ENCODE measurements at places on chromosomes 3 and 15.

DNA sequence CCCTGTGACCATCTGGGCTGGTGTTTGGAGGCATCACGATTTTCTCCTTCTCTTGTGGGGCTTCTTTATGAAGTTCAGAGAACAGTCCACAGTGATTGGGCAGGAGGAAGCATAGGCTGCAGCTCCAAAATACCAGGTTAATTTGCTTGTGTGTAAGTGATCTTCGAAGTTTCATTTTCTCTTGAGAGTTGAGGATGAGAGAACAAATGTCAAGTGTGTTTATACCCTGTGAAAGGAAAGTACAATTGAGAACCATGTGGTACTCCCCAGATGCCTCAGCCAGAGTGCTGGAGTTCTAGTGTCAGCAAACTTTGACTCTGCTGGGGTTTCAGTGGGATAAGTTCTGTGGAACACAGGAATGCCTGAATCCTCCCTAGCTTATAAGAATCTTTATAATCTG lies 357.1 kb upstream of the CFAP20DC start:
- no peak for DNase-seq

DNA sequence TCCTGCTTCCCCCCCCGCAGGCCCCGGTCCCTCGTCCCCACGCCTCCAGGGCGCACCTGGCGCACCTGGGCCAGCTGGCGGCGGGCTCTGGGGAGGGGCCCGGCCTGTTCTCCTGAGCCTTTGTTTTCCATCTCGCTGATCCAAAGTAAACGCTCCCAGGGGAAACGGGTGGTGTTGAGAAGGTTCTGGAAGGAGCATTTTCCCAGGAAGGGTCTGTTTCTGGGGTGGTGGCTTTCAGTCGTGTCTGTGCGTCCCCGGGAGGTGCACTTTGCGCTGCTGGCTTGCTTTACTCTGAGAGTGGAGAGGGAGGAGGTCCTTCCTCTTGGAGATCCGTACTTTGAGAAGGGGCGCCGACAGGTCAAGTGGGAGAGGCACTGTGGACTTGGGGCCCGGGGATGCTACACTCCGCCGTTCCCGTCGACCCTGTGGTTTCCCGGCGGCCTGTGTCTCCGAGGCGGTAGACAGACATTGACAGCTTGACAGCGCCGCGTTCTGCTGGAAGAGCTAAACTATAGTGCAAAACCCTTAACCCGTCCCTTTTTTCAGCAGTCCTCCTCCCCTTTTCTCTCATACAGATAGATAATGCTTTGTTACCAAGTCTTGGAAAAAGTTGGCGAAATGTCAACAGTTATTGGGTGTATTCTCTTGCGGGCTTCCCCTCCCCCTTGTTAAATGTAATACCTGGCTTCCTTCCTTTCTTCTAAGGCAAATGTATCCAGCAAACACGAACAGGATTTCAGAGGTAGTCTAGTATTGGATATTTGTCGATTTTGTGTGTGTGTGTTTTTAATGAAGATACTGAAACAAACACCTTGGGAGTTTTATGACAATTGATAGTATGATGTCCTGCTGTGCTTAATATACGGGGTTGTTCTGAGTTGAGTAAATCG lies 6.5 kb downstream of the TPM1 start:
- no peak for DNase-seq

- no peak for DNase-seq
Measured at GRCh38 chr3:34387826-34388564, 589.6 kb downstream of the PDCD6IP start.

DNA sequence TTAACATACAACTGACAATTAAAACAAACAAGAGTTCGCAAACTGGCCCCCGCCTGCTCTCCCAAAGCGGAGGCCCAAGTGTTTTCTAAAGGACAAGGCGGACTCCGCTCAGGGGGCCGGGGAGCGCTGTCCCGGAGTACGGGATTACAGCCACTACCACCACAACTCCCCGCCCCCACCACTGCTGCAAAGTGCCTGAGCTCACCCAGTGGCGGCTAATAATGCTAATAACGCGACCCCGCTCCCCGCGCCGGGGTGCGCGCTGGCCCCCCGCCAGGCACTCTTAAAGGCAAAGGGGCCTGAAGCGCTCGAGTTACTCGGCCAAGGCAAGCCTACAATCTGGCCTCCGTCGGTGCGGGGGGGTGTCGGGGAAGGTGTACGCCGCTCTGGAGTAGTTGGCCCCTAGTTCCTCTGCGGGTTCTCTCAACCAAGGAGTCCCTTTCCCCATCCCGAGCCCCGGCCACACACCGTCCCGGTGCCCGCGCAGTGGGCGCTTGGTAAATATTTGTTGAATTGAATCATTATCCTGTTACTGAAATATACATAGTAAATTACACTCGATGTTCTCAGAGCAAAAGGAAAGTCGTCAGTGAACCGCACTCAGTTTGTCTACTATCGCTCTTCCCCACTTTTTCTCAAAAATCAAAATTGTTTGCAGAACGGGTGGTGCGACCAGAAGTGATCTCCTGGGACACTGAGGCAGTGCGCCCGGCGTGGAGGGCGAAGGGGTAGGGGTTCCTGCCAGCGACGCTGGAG lies 827 bp downstream of the WNT5A start:
- no peak for DNase-seq

DNA sequence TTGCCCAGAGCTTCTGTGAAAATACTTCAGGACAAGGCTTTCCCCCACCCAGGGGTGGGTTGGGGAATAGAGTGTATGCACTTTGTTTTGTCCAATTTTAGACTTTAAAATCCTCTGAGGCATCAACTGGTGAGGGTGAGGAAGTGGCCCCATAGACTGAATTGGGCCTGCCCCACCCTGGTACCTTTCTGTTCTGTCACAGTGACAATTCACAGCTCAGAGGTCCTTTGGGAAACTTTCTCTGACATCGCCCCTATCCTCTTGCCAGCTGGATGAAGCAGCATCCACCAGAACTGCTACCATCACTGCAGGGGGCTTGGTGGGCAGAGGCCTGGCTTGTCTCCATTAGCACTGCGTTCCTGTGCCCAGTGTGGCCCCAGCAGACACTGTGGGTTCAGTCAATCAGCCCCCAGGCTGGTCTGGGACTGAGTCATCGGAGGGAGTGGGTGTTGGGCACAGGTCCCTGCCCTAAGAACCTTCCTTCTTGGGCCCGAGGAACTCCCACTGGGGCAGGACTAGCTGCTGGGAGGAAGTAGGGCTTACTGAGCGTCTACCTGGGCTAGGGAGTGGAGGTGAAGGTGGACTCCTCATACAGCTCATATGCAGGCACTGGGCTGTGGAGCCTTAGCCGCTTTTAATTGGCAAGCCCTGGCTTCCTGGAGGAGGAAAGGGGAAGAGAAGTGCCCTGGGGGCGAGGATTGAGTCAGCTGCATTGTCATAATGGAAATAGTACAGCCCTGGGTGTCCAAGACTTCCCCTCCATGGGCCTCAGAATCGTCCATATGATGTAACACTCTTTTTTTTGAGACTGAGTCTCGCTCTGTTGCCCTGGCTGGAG lies 1.5 kb upstream of the PPM1M start:
- no peak for DNase-seq

- no peak for DNase-seq
Measured at GRCh38 chr15:63191895-63192618, 2.7 kb downstream of the RAB8B start.

DNA sequence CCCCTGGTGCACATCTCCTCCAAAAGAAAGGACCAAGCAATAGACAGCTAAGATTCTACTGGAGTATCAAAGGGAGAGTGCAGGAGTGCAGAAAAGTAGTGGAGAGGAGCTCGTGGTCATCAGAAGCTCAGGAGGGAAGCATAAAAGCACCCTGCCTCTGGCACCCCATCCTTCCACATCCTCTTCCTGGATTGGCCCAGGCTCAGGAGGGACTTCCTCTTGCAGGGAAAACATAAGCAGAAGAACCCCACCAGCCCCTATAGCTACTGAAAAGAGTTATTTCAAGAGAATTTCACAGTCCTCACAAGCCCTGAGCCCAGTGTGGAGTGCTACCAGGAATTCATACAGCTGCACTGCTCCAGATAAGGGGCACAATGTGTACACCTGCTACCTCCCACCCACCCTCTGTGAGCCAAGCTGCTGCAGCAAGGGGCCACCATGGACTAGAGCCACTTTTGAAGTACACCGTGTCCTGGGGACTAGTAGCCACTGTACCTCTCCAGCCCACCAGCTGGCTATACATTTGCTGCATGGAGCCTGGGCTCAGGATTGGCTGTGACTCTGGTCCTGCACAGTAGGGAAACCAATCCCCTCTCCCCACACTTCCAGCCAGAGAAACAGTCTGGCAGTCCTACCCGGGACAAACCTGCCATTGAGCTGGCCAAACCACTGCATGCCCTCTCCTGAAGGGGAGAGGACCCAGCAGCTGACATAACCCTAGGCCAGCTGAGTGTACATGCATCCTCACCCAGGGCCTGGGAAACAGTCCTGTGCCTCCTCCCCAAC lies 43.0 kb downstream of the CD200R1 start:
- no peak for DNase-seq

GRCh38 chr15:71248386-71248785 lies 133.1 kb downstream of the THSD4 start:
- no peak for DNase-seq

DNA sequence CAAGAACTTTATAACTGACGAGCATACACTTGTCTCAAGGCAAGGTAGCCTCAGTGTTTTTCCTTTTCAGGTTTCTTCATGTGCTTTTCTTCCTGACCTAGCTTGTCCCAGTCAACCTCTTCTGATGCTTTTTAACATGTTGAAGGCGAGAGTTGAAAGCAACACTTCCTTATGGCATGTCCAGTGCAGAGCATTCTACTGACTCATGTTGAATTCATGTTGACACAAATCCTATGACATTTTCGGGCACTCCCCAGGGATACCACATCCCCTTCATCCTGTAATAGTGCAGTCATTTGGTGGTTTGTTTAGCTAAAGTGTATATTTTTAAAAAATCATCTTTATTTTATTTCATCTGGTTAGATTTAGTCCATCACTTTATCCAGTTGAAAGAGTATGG lies 75.9 kb upstream of the CBLB start:
- DNase-seq, result no peak

DNA sequence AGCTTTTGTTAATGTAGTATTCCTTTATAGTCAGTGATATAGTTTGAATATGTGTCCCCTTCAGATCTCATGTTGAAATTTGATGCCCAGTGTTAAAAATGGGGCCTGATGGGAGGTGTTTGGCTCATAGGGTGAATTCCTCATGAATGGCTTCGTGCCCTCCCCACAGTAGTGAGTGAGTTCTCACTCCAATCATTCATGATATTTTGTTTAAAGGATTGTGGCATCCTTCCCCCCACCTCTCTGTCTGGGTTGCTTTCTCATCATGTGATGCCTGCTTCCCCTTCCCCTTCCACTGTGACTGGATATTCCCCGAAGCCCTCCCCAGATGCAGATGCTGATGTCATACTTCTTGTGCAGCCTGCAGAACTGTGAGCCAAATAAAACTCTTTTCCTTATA lies 649.8 kb upstream of the NR2F2 start:
- no peak for DNase-seq

- DNase-seq, result no peak
Measured at GRCh38 chr15:90887037-90887481, 2.8 kb downstream of the FES start.

GRCh38 chr15:75531041-75531450 lies 48.1 kb downstream of the PTPN9 start:
- no peak for DNase-seq

DNA sequence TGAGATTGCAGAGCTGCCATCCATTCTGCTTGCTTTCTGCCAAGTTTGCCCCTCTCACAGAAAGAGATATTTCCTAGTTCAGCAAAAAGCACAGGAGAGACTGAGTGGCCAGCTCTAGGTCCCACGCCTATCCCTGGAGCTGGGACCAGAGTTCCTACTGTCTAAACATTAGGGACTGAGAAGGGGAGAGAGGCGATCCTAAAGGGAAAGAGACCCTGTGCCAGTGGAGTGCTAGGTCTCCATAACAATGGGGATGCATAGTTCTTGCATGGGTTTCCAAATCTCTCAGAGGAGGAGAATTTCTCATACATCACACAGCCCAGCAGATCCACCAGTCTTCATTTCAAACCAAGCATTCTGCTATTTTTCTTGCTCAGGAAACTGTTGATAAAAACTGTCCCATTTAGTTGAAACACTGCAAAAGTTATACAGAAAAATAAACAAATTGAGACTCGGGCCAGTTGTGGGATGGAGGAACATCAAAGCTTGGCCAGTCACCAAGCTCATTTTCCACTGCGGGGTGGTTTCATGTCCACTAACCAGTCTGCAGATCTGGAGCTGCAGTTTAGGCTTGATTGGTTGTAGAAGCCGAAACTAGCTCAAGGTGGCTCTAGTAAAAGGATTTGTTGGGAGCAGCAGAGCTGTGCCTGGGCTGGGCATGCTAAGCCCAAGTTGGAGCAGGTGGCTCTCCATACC lies 62.7 kb downstream of the EEFSEC start:
- DNase-seq, result no peak

- no peak for DNase-seq
Measured at GRCh38 chr3:183181606-183182005, 19.1 kb upstream of the LAMP3 start.

DNA sequence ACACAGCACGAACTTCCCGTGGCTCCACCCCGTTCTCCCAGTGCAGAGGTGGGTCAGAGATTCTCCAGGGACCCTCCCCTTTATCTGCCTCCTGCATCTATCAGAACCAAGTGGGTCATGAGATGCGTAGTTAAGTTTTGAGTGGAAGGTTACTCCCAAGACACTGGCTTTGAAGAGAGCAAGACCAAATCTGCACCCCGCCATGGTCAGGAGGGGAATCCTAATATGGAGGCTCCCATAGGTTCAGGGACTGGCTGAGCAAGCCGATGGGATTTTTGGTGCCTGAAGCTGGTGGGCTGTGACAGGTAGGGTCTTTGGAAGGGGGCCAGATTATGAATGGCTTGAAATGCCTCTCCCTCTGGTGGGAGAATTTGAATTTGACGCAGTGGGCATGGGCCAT lies 207.0 kb upstream of the NR2E3 start:
- no peak for DNase-seq

GRCh38 chr3:185630182-185630622 lies 44.1 kb downstream of the SENP2 start:
- DNase-seq, result no peak

DNA sequence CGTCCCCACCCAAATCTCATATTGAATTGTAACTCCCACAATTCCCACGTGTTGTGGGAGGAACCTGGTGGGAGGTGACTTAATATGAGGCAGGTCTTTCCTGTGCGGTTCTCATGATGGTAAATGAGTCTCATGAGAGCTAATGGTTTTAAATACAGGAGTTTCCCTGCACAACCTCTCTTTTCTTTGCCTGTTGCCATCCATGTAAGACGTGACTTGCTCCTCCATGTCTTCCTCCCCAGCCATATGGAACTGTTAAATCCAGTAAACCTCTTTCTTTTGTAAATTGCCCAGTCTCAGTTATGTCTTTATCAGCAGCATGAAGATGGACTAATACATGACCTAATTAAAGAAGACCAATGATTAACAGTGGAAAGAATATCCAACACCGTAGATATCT lies 56.6 kb downstream of the SSR3 start:
- DNase-seq, result no peak

DNA sequence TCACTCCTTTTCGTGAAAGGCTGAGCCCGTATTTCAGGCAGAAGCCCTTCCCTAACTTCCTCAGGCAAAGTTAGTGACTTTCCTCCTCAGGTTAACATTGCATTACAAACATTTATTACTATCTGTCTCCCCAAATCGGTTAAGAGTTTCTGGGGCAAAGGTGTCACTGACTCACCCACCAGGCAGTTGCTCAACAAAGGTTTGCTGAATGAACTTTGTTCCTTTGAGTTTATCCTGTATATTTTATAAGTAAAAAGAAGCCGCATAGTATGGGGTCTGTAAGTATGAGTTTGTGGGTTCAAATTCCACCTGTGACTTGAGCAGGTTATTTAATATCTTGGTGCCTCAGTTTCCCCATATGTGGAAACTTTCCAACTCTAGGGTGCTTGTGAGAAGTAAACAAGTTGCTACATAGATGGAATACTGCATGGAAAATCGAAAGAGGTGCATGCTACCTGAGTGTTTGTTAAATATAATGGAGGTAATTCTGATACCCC lies 177.7 kb downstream of the THRB start:
- no peak for DNase-seq
